Kidney (tissue), 22 donors: ENCODE measurements at places on chromosomes 13 and 19. TPM values are rescaled to one million over a fixed set of nuclear protein-coding genes. Genes with fewer than 3 reads are reported as not detected.

DNA sequence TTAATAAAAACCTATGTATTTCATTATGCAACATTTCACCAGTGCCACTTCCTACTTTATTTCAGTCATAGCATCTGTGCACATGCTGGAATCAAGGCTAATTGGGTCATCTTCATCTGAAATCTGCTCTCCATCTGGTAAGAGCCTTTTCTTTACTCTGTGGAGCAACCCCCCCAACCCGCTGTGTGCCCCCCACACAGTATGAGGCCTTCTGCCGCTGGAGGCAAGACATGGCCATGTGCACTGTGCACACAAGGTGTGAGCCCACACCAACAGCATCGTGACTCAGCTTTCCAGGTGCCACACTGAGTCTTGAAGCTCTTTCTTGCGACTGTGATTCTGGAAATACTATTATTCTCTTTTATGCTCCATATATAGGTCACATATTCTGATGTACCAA is 471.0 kb downstream of the TBC1D4 start:
- no peak for DNase-seq

DNA sequence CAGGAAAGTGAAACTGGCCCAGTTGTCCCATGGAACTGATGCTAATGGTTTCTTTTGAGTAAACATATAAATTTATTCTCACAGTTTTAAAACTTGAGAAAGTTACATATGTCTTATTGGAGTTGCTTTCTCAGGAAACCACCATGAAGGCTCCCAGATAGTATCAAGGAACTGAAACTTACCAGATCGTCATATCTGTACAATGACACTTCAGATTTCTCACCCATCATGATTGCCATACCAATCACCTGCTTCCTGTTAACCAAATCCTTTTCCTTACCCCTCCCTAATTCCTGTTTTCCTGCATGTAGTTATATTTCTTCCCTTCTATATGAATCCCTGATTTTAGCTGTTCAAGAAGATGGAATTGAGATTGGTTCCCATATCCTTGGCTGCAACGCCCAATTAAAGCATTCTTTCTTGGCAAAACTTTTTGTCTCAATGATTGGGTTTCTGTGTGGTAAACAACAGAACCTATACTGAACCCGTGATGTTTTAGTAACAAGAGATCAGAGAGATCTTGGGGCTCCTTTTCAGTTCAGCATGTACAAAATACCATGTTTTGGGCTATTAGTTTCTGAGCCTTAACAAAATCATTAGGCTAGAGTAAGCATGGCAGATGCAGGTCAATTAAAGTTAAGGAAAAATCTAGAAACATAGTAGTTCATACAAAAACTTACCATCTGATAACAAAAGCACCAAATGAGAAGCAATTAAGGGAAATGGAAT is 781.3 kb upstream of the MIR17HG start:
- no peak for DNase-seq

GRCh38 chr13:60501236-60501635 is 104.2 kb downstream of the TDRD3 start:
- DNase-seq = no peak

GRCh38 chr13:33033051-33033812 is 17.0 kb downstream of the KL start:
- DNase-seq = no peak

DNA sequence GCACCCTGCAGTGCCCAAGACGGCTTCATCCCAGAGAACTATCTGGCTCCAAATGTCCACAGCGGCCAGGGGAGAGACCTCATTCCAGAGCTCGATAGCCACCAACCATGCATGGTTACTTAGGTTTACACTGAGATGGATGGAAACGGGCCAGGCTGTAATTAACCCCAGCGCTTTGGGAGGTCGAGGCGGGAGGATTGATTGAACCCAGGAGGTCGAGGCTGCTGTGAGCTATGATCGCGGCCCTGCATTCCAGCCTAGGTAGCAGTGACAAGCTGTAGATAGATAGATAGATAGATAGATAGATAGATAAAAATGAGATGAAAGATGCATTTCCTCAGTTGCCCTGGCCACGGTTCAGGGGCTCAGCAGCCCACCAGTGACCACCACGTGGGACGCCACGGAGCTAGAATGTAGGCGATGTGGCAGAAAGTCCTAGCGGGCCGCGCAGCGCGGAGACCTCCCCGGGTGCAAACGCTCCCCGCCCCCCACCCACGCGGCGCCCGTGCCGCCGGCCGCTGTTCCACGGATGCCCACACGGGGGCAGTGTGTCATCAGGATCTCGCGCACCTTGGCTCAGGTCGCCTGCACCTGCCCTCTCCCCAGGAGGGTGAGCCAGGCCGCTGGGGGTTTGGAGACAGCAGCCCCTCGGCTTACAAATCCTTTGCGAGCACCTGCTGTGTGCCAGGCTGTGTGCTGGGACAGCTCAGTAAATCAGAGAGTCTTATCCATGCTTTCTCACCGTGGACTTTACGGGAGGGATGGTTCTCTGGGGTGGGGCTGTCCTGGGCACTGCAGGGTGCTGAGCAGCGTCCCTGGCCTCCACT is 13.5 kb upstream of the TLE5 start:
- peak; percentile 79 for DNase-seq

Gene ZNF383
- 4.3 TPM for polyA plus RNA-seq

Gene MAST1
- 0.39 TPM for polyA plus RNA-seq
